ENCODE measurements at places on chromosomes 6 and 20.
A peak's percentile ranks its signal among the peaks of the same experiment; 100 is the strongest.

- H3K4me3 ChIP-seq = no peak overlapping the region
- no peaks in the 10 kb centered on the region for H3K27me3 ChIP-seq
- H3K27ac ChIP-seq = no peak overlapping the region
- H3K36me3 ChIP-seq = no peaks in the 10 kb centered on the region
- no peaks in the 10 kb centered on the region for H3K4me1 ChIP-seq
- peak; percentile 30 for DNase-seq
Observed at GRCh38 chr20:53205046-53205445, 232.9 kb downstream of the TSHZ2 start.

GRCh38 chr6:142760152-142760551, 184.8 kb downstream of the HIVEP2 start:
- H3K4me3 ChIP-seq = no peak overlapping the region
- H3K27ac ChIP-seq = peak overlapping the region; percentile 49
- H3K4me1 ChIP-seq = peaks cover 24% of the 10 kb centered on the region
- peak; percentile 71 for DNase-seq

DNA sequence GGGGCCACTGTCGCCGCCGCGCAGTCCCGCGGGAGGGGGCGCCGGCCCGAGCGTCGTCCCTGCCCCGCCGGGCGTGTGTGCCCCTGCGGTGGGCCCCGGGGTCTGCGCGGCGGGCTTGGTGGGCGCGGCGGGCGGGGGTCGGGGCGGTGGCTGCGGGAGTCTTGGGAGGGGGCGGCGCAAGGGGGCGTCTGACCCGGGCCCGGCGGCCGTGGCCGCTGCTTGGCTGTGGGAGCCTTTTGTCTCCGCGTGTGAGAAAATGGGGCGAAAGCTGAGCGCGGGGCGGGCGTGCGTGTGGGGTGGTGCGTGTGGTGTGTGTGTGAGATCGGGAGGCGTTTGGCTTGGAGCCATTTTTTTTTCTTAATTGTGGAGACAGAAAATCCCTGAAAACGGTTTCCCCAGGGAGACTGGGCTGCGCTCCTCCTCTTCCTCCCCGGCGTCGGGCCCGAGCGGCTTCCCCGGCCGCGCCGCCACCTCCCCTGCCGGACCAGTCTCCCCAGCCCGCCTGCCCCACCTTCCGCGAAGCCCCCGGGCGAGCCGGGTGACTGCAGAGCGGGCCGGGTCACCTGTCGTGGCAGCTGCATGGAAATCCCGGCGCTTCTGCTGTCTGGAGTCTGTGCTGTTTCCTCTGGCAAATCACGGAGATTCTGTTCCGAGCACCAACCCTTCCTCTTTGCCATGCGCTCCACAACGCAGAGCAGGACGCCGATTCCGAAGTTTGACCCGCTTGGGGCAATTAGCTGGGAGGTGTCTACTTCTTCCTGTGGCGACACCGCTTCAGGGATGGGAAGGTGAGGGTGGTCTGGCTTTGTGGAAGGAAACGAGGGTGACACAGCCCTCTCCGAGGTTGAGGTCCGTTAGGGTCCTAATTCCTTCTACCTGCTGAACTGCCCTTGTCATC, 64.4 kb downstream of the GTF2H5 start:
- peak overlapping the region; percentile 80 for H3K4me3 ChIP-seq
- no peaks in the 10 kb centered on the region for H3K27me3 ChIP-seq
- peaks cover 13% of the 10 kb centered on the region for H3K4me1 ChIP-seq

DNA sequence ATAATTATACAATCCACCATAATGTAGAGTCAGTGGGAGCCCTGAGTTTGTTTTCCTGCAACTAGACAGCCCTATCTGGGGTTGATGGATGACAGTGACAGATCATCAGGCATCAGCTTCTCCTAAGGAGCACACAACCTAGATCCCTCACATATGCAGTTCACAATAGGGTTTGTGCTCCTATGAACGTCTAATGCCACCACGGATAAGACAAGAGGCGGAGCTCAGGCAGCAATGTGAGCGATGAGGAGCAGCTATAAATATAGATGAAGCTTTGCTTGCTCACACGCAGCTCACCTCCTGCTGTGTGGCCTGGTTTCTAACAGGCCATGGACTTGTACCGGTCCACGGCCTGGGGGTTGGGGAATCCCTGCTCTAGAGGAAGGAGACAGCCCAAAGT, 25.9 kb downstream of the EDEM2 start:
- no peak overlapping the region for H3K27ac ChIP-seq
- H3K4me1 ChIP-seq = peaks cover 20% of the 10 kb centered on the region
- DNase-seq = no peak
- H3K36me3 ChIP-seq = peaks cover 18% of the 10 kb centered on the region

- no peaks in the 10 kb centered on the region for H3K27me3 ChIP-seq
- H3K27ac ChIP-seq = no peak overlapping the region
- DNase-seq = no peak
- H3K4me3 ChIP-seq = no peak overlapping the region
- no peaks in the 10 kb centered on the region for H3K4me1 ChIP-seq
Observed at GRCh38 chr6:92354270-92354829, 1065.0 kb downstream of the EPHA7 start.

GRCh38 chr6:33751771-33752645, 5.3 kb upstream of the IP6K3 start:
- H3K27ac ChIP-seq = no peak overlapping the region
- no peaks in the 10 kb centered on the region for H3K27me3 ChIP-seq
- no peaks in the 10 kb centered on the region for H3K36me3 ChIP-seq
- DNase-seq = no peak

DNA sequence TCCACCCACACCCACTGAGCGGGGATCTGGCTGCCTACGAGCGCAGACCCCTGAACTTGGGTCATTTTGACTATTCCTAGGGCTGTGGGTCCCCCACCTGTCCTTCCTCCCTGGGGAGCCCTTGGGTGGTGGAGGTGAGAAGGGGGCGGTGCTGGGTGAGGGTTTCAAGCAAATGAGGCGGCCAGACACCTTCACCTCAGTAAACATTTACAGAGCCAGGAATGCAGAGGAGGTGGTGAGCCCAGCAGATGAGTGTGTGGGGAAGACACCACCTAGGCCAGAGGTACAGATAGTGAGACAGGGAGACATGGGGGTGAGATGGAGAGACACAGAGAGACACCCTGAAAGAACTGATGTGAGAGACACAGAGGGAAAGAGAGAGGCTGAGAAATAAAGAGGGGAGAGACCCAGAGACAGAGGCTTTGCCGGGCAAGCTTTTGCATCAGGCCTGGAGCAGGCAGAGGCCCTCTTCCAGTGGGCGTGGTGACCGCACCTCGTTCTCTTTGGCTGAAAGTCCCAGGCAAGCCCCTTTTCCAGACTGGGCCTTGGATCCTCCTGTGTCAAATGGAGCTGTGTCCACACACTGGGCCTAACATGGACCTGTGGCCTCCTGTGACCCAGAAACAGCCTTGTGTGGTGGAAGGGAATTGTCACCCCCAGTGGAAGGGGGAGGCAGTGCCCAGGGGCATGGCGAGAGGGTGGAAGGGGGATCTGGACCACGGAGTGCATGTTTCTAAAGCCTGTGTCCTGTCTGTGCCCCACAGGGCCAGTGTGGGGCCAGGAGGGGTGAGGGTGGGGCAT, 29.7 kb downstream of the CEBPB start:
- no peaks in the 10 kb centered on the region for H3K36me3 ChIP-seq
- H3K4me1 ChIP-seq = peaks cover 11% of the 10 kb centered on the region
- no peak overlapping the region for H3K27ac ChIP-seq
- H3K4me3 ChIP-seq = no peak overlapping the region

DNA sequence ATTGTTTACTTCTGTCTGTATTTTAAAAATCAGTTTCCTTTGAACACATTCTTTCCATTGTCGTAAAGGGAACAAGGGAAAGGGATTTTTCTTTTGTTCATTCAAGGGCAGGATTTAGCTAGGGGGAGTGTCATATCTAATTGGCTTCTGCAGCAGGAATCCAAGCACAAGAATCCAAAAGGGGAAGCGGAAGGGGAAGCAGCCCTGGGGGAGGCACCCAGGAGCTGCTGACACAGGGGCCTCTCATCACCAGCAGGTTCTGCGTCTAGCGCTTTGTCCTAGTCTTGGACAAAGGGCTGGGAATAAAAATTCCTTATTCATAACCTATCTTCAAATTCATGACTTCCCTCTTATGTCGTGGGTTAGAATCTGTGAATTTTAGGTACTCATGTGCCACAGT, 13.7 kb downstream of the RIPK1 start:
- H3K4me3 ChIP-seq = no peak overlapping the region
- peaks cover 58% of the 10 kb centered on the region for H3K36me3 ChIP-seq
- DNase-seq = no peak
- H3K27ac ChIP-seq = no peak overlapping the region
- no peaks in the 10 kb centered on the region for H3K4me1 ChIP-seq

GRCh38 chr6:7106215-7106751, 1.5 kb upstream of the RREB1 start:
- peak overlapping the region; percentile 49 for H3K27ac ChIP-seq
- no peaks in the 10 kb centered on the region for H3K27me3 ChIP-seq
- no peak for DNase-seq
- H3K4me1 ChIP-seq = peaks cover 9% of the 10 kb centered on the region
- H3K4me3 ChIP-seq = peak overlapping the region; percentile 99
- H3K36me3 ChIP-seq = no peaks in the 10 kb centered on the region

All from astrocyte (in vitro differentiated cells and primary cell).